ENCODE measurements at places on chromosomes 13 and 19.
A peak's percentile ranks its signal among the peaks of the same experiment; 100 is the strongest.

- peak; percentile 23 for DNase-seq
Observed at GRCh38 chr19:40689339-40690049, 957 bp downstream of the NUMBL start.

- DNase-seq: no peak
Observed at GRCh38 chr13:77207943-77208342, 119.0 kb downstream of the MYCBP2 start.

GRCh38 chr13:45807520-45808099, 43.9 kb downstream of the SIAH3 start:
- peak; percentile 52 for DNase-seq

- DNase-seq: no peak
Observed at GRCh38 chr19:32661318-32661717, 13.7 kb downstream of the ANKRD27 start.

DNA sequence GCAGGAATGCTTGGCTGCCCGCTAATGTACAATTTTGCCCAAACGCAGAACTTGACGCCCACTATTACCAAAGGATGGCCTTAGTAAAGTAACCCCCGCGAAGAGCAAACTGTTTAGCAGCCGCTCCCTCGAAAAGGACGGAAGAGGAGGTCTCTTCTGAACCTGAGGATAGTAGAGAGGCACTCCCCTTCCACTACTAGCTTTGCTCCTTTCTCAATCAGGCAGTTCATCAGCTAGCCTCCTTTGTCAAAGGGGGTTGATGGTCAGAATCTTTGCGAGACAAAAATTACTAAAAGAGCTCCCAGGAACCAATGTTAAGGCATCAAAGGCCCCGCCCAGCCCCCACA, 534 bp downstream of the CAB39L start:
- DNase-seq: peak; percentile 59

DNA sequence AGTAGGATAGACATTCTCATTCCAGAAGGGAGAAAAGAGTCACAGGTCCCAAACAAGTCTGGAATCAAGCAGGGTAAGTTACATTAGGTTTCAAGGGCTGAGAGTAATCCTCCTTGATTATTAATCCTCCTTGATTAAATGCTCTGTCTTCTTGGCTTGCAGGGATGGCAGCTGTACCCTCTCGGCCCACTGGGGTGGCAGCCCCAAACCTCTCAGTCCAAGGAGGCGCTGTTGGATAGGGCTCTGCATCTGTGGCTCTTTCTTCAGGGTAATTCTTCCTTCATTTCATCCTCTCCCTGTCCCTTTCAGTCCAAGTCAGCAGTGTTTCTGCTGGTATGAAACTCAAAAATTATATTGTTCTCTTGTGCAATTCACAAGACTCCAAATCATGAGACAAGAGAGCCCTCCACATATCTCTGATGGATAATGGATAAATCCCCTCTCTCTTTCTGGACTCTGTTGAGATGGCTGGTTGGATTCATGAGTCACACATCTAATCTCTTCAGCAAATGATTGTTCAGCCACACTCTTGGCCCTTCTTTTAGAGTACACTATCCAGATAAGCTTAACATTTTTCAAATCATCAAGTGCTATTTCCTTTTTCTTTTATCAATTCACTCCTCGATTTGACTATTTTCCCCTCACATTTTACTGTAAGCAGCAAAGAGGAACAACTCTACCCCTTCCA, 323.7 kb upstream of the HTR2A start:
- DNase-seq: no peak

DNA sequence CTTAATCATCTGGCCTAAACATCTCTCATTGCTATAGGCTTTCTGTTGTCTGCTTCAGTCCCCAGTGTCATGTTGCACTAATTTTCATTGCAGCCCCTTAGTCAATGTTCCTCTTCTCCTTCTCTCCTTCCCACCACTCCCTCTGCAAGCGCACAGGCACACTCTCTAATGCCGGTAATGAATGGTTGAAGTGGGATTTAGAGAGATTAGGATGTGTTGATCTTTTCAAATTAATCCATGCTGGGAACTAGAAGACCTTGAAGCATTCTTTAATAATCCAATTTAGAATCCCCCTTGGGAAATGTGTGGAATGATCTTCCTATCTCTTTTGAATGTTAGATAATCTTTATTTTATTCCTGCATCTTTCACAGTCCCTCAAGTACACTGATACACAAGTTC, 33.2 kb upstream of the NDFIP2 start:
- DNase-seq: no peak

DNA sequence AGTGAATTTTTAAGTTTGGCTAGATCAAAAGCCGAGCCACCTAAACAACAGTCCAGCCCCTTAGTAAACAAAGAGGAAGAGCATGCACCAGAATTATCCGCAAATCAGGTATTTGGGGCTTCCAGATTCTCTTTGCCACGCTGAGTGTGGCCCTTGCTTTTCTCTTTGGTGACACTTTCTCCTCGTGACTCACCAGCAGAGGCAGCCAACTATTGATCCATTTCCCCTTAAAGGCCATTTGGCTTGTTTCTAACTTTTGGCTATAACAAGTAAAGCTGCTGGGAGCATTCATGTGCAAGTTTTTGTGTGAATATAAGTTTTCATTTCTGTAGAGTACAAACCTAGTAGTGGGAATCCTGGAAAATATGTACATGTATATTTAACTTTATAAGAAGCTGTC, 17.6 kb upstream of the WDR88 start:
- DNase-seq: no peak

- DNase-seq: no peak
Observed at GRCh38 chr13:20738616-20739015, 35.1 kb downstream of the IL17D start.

DNA sequence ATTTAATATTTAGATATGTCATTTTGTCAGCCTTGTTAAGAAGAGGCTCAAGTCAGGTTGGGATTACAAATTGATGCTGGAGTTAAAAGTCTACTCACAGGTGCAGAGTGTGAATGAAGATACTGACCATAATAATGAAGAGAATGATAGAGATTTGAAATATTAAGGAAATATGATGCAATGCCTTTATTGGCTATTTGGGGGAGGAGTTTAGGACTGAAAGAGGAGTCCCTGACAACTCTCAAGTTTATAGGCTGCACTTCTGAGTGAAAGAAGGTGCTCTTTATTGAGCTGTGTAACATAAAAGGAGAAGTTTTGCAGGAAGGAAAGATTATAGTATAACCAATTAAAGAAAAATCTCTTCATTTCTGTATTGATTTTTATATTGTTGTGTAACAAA, 827.7 kb upstream of the PCDH9 start:
- DNase-seq: no peak

GRCh38 chr19:47111682-47112165, 1.9 kb downstream of the ZC3H4 start:
- no peak for DNase-seq

GRCh38 chr13:30158774-30159445, 148.4 kb downstream of the KATNAL1 start:
- no peak for DNase-seq

GRCh38 chr13:114070098-114070799, 62.2 kb downstream of the RASA3 start:
- DNase-seq: no peak

DNA sequence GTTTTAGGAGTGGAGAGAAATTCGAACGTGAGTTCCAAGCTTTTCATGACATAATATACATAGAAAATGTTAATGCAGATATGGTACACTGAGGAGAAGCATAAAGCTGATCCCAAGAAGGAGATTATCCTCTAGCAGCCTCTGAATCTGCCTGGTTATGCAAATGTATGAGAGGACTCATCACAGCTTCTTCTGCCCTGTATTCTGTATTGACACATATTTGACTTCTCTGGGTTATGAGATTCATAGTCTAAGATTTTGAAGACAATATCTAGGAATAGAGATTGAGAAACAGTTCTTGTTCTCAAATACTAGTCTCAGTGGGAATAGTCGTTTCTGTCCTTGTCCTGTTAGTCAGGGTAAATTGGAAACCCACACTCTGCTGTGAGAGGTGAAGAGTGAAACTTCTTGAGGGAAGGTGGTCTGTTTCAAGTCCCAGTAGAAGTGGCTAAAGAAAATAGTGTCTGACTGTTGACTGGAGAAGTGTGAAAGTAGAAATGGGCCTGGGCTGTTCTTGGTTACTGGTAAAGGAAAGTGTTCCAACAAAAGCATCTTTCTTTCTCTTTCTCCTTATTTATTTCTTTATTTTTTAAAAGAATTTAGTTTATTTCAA, 1356.6 kb downstream of the SLITRK5 start:
- no peak for DNase-seq

- DNase-seq: no peak
Observed at GRCh38 chr19:17915940-17916593, 16.7 kb upstream of the CCDC124 start.

GRCh38 chr13:53694814-53695532, 666.4 kb downstream of the OLFM4 start:
- DNase-seq: no peak

- no peak for DNase-seq
Observed at GRCh38 chr19:7916955-7917266, 2.3 kb downstream of the TGFBR3L start.

DNA sequence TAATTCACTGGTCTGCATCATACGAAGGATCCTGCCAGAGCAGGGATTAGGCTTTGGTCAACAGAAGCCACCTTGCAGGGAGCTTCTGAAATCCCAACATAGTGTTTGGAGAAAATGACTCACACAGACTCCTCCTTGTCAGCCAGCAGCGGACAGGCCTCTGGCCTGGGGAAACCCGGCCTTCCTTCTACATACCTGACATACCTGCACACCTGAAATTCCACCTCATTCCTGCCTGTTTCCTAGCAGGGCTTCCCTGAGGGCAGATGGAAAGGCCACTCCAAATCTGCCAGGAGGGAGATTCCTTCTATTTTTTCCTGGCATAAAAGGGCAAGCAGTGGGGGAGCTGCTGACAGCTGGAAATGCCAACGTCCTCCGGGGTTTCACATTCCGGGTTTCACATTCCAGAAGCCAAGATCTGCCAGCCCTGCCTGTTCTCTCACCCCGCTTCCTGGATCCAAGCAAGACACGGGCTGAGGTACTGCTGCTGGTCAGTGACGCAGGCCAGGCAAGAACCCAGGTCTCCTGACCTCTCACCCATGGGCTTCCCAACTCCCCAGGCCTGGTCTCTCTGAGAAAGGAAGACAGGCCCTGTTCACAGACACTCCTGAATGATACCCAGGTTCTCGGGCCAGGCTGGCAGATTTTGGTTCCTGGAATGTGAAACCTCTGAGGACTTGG, 18.2 kb upstream of the IGFL1 start:
- no peak for DNase-seq

GRCh38 chr19:3613818-3614661, 7.4 kb upstream of the TBXA2R start:
- DNase-seq: peak; percentile 88

DNA sequence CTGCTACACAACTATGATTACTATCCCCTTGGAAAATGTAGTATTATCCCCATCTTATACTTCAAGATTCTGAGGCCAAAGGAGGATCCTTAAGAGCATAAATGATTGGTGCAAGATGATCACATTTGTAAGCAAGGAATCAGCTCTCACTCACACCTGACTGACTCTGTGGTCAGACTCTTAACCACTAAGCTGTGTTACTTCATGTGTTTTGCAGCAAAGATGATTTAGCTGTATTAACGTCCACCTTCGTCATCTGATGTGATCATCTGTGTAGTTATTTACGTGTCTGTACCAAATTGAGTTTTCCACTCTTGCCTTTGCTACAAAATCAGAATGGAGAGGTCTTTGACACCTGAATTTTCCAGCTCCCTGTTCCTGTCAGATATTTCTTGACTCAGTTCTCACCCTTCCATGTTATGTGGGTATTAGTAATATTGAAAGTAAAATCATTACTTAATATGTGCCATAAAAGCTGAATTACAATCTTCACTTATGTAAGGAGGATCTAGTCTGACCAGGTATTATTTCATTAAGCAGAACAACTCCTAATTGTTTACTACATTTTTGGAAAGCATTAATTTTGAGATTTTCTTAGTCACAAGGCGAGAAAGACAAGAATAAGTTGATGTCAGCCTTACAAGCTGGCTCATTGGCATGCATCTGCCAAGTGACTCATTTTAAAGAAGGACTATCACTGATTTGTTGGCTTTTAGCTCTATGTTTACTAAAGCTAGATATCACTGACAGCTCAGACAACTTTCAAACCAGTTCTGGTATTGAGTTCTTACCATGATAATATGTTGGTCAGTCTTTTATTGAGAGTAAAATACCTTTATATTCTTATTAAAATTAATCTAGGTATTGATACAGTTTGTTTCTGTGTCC, 1279.8 kb upstream of the PCDH9 start:
- no peak for DNase-seq

DNA sequence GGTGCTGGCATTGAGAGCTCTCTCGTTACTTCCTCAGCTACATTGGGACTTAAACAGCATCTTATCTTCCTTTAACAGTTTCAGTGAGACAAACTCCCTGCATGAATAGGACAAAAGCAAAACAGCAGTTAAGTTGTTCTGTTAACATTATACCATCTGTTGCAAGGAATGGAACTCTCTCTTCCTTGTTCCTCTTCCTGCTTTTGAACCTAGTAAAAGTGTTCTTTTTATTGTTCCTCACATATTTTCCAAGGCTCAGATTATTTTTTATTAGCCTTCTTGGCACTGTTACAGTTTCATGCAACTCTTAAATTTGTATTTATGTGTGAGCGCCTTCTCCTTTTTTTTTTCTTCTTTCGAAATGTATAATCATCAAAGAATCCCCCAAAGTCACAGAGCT, 202.6 kb upstream of the UFM1 start:
- no peak for DNase-seq

DNA sequence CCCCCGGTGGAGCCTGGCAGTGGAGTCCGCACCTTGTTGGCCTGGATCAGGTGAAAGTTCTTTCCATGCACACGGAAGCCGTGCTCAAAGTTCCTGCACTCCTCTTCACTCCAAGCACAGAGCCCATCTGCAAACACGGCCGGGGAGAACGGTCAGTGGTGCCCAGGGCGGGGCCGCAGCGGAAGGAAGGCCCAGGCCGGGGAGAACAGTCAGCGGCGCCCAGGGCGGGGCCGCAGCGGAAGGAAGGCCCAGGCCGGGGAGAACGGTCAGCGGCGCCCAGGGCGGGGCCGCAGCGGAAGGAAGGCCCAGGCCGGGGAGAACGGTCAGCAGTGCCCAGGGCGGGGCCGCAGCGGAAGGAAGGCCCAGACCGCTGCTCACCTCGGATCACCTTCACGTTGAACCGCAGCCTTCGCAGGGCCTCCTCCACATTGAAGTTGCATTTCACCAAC, 20.6 kb upstream of the PLPP2 start:
- DNase-seq: no peak

Data from COR-L47 (cell line).